ENCODE measurements at places on chromosomes 1 and 21.
A peak's percentile ranks its signal among the peaks of the same experiment; 100 is the strongest.

DNA sequence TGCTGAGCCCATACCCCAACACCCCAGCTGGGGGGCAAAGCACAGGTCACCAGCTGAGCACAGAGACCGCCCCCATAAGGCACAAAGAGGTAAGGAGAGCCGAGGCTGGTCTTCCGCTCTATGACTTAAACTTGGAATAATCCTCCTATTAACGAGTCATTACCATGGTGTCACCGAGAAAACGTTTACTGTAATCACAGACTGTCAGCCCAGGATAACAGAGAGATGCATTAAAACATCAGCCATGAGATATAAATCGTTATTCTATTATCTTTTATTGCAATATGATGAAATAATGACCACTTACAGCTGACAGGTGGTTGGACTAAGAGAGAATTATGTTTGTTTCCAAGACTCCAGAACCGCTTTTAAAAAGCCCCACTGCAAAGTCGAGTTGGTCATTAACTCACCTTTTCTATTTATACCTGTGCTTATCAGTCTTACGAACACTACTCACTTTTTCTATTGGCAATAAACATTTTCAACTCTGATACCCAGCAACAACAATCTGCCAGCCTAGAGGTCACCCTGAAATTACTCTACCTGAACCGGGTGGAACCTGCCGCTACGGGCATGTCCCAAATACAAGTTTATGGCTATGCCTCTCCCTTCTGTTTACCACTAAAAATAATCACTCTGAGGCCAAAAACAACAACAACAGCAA is 21.5 kb downstream of the NPHP4 start:
- no peak for DNase-seq

DNA sequence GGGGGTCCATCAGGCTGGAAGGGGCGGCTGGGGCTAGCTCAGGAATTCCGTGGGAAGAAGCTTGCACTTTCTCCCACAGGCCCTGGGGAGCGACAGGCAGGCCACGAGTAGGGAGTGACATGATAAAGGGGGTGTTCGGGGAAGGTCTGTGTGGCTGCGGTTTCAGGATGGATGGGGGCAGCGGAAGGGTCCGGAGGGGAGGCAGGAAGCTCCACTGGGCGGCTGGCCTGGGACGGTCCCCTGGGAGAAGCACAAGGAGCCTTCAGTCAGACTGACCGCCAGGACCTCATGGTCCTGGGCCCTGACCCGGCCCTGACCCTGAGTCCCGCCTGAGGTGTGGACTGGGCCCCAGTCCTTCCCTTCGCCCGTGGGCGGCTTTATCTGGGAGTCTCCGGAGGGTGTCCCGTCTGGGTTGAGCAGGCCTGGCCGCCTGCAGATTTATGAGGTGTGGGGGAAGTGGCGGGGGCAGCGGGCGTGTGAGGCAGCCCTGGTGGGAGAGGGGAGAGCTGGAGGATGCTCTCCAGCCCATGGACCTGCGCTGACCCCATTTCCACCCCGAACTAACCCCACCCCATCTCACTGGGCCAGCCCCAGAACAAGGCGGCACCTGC is 45.6 kb downstream of the EPHB2 start:
- DNase-seq = no peak

GRCh38 chr1:214720561-214720960 is 117.6 kb downstream of the CENPF start:
- DNase-seq = no peak

GRCh38 chr1:112444269-112444668 is 48.3 kb downstream of the CTTNBP2NL start:
- no peak for DNase-seq

- no peak for DNase-seq
Measured at GRCh38 chr1:7780976-7781375, 3.1 kb upstream of the PER3 start.

DNA sequence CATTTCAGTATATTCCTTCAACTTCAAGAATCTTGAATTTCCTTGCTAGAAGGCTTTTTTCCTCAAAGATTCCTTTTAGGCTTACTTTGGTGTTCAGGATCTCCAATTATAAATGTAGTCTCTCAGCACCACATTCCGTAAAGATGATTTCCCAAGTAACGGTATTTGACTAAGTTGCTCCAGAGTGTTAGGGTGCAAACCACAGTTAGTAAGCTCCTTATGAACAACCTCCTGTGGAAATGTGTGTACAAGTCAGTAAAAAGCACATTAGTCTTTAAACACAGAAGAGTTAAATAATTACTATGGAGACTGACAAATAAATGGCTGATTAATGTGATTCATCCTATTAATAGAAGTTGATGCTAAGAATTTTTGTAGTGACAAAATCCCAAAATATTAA is 10.3 kb downstream of the DONSON start:
- no peak for DNase-seq

- no peak for DNase-seq
Measured at GRCh38 chr1:36771240-36771639, 263.1 kb downstream of the GRIK3 start.

DNA sequence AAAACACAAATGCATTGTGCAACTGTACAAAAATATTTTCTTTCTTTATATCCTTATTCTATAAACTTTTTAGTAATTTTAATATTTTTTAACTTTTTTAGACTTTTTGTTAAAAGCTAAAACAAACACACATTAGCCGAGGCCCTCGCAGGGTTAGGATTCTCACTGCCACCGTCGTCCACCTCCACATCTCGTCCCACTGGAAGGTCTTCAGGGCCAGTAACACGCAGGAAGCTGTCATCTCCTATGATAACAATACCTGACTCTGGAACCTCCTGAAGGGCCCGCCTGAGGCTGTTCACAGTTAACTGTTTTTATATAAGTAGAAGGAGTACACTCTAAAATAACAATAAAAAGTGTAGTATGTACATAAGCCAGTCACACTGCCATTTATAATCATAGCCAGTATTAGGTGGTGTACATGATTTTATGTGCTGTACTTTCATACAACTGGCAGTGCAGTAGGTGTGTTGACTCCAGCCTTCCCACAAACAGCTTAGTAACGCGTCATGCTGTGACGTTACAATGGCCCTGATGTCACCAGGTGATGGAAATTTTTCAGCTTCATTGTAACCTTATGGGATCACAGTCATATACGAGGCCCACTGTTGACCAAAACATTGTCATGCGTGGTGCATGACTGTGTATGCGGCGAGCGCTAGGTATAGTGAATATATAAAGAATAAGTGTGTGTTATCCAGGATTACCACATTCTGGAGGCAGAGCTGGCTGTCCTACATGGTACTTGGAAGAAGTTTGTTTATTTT is 8.8 kb downstream of the TFF2 start:
- no peak for DNase-seq

DNA sequence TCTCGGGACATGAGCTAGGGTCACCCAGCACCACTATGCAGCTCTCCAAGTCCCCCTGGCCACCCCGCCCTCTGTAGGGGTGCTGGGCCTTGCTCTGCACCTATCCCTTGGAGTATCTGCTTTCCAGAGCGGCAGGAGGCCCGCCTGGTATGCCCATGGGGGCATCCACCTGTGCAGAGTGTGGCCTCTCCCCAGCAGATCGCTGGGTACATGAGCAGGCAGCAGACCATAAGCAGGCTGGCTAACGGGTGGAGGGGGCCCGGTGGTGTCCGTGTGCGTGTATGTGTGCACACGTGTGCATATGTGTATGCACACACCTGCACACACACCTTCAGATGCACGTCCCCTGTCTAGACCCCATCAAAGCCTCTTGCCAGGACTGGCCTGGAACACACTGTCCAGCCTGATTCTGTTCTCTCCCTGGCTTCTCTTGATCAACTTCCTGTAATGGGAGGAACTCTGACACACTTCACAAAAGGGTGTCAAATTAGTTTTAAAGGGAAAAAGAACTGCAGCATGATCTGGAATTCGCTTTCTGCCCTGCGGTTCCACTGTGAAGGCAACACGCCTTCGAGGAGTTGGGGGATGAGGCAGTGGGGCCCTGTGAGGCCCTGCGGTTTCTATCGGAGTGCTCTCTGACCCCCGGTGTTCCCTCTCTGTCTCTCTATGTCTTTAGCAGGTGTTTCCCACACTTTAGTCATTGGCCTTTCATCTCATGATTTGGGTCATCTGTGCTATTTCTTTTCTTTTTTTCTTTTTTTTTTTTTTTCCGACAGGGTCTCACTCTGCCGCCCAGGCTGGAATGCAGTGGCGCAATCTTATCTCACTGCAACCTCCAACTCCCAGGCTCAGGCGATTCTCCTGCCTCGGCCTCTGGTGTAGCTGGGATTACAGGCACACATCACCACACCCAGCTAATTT is 17.2 kb upstream of the NPHP4 start:
- no peak for DNase-seq

DNA sequence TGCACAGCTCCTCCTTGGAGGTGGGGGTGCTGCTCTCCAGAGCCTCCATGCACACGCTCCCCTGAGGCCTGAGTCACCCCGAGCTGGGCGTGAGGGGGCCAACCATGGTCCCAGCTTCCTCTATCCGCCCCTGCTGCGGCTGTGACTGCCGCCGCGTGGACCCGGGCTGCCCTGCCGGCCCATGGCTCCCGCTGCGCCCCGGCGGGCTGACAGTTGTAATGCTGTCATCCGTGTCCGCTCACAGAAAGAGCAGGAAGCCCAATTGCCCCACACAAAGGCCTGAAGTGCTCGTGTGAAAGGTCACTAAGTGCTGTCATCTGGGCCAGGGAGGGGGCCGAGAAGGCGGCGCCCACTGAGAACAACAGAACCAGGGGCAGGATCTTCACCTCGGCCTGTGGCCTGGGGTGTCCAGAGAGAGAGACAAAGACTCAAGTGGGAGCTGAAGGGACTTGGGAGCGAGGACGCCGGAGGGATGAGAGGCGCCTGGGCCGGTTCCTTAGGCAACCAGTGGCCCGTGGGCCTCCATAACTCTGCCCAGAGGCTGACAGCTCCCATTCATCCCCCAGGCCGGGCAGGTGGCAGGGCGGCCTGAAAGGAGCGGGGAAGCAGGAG is 31.5 kb downstream of the OLIG1 start:
- DNase-seq = no peak

GRCh38 chr1:17842686-17843085 is 87.6 kb downstream of the ACTL8 start:
- no peak for DNase-seq

DNA sequence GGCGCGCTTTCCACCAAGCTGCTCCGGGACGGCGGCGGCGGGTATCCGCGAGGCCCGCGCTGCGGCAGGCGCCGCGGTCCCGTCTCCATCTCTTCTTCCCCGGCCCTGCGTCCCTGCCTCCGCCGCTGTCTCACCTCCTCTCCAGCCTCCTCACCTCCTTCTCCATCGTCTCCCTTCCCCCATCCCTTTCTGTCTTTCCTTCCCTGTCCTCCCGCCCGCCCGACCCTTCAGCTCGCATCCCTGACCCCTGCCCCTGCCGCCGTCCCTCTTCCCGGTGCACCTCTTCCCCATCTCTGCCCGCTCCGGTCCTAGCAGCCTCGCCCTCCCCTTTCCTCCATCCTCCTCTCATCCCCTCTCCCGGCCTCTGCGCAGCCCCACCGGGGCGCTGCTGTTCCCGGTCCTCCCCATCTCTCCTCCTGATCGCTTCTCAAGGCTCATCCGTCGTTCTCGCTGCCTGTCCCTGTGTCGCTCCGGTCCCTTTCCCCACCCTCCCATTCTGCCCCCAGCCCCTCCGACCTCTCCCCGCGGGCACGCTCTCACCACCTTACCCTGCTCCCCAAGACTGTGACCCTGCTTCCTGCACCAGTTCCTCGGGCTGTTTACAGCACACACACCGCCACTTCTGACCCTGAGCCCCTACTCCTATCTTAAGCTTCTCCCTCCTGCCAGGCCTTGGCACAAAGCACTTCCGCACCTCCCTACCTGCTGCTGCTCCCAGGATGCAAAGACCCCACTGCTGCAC is 760 bp upstream of the NPHP4 start:
- peak; percentile 8 for DNase-seq

- DNase-seq = no peak
Measured at GRCh38 chr1:2785631-2786328, 15.7 kb downstream of the TTC34 start.

GRCh38 chr1:14508613-14509012 is 89.9 kb upstream of the KAZN start:
- DNase-seq = no peak

DNA sequence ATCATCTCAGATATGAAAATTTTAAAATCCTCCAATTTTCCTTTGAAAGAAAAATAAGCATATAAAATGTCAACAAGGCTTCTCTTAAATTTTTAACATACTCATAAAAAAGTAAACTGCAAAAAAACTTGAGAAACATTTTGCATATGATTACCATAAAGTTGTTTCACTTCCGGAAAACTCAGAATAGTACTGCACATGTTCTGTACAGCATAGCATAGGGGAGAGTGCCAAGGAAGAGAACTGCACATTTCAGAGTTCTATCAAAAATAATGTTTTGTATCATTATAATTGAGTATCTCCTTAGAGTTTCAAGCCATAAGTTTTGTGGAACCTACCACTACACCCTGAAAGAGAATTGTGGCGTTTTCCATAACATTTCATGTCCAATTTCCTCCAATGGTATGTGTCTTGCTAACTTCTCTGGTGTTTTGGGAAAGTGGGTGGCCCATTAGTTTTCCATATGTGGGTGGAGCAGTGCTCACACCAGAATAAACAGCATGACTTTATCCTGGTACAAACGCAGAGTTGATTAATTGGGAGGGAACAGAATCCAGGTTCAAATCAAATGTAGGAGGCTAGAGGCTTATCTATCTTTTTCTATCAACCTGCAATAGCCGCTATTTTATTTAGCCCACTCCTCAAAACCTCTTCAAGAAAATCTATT is 430.9 kb downstream of the LMO4 start:
- no peak for DNase-seq

GRCh38 chr1:172658871-172659453 is at the start of gene FASLG:
Gene FASLG (plus strand): TSS chr1:172659103. CDS start chr1:172659202, 99 bp downstream.
- DNase-seq = peak; percentile 21

- no peak for DNase-seq
Measured at GRCh38 chr1:159771127-159771895, 9.5 kb upstream of the DUSP23 start.

DNA sequence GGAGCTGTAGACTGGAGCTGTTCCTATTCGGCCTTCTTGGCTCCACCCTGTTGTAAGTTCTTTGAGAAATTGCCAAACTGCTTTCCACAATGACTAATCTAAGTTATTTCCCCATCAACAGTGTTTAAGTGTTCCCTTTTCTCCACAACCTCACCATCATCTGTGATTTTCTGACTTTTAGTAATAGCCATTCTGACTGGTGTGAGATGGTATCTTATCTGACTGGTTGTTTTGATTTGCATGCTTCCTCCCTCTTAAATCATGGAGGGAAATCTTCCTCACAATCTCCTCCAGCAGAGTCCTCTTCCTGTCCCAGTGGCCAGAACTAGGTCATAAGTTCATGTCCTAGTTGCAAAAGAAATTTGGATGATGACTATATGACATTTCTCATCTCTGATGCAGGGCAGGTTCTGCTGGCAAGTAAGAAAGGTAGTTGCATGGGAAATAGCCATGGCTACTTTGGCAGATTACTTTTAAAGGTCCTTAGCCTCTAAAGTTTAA is 294.0 kb downstream of the LRRC40 start:
- DNase-seq = no peak

DNA sequence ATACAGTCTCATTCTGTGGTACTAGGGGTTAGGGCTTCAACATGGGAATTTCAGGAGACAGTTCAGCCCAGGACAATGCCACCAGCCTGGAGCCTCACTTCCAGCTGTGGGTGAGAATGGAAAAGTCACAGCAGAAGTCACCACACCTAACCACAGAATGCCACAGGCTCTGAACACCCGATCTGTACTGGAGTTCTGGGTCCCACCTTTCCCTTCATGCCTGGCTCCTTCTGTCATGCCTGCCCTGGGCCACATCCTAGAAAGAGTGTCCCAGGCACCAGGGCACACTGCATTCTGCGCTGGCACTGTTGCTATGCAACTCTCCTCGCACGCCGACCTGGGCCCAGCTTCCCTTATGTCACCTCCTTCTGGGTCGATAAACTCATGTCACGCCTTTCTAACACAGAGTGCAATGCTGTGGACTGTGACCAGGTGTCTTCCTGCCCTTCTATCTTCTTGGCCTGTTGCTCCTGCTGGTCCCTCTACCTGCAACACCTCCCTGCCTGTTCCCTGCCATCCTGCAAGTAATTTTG is 21.2 kb downstream of the RCSD1 start:
- no peak for DNase-seq

Data from activated effector memory CD4-positive, alpha-beta T cell treated with Interleukin-2 at 50 U/mL for 16 hours (primary cell).